Stimulated activated CD4-positive, alpha-beta T cell treated with anti-CD3 and anti-CD28 coated beads, TNF-alpha, amount 100 ng/mL, for 4 hours (primary cell): ENCODE measurements at places on chromosomes 4 and X.

- DNase-seq = no peak
These were observed 332 bp downstream of the AWAT2 start for GRCh38 chrX:70049406-70049805.

DNA sequence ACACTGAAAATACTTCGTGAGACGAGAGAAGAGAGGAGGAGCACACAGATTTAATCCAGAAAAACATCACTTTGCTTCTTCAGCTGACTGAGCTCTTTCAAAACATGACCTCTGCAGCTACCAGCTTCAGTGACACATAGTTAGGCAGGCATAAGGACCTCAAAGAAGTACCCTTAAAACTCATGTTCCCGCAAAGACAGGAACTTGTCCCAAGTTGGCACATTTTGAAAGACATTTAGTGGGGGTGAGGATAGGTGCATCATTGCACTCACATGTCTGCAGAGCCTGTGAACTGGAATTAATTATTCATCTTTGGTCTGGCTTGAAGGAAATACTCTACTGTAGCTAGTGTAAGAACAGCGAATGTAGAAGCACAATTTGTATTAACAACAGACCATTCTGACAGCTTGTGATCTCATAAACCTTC, 221.8 kb downstream of the MGST2 start:
- no peak for DNase-seq

- no peak for DNase-seq
These were observed 37.8 kb downstream of the CNKSR2 start for GRCh38 chrX:21412029-21412428.

DNA sequence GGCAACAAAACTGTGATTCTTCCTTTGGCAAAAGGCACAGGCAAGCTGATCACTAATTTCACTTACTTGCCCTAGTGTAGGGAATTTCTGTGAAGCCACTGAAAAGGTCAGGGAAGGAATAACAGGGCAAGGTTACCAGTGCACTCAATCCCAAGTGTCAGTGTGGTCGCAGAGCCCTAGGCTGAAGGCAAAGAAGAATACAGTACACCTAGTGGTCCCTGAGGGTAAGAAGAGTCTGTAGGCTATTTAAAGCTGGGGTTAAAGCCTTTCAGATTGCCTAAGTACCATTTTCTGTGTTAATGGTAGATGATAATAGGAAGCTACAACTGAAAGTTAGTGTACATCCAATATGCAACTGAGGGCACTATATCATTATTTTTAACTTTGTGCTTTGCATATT, 173.6 kb upstream of the NRK start:
- no peak for DNase-seq

DNA sequence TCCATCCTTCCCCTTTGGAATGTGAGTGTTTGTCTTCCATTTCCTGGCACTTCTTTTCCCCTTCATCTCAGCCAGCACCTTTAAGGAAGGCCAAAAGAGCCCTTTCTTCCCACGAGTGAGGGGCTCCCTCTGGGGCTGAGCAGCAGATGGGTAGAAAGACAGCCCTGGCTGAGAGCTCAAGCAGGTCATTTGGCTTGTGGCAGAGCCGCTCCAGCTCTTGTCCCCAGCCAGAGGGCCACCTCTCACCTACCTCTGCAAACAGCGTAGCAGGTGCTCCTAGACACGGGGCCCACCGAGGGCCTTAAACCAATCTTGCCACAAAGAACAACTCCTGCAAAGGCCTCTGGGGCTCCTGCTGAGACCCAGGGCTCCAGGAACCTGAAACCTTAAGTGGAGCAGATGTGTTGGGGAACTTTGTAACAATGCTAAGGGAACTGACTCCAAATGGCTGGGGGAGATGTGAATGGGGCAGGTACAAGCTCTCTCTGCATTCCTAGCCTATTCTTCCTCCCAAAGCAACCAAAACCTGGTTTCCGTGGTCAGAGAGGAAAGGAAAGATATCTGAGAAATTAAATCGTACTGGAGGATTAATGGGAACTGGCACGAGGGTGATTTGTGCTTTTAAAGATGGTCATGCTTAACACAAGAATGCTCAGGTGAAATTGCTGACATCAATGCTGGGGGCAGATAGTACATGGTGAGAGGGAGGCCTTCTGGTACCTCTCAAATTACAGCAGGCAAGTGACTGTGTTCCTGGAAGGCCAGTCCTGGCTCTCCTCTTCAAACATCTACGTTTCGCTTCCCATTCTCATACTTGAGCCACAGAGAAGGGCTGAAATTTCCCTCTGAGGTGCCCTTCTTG, 27.0 kb downstream of the TFDP3 start:
- no peak for DNase-seq

DNA sequence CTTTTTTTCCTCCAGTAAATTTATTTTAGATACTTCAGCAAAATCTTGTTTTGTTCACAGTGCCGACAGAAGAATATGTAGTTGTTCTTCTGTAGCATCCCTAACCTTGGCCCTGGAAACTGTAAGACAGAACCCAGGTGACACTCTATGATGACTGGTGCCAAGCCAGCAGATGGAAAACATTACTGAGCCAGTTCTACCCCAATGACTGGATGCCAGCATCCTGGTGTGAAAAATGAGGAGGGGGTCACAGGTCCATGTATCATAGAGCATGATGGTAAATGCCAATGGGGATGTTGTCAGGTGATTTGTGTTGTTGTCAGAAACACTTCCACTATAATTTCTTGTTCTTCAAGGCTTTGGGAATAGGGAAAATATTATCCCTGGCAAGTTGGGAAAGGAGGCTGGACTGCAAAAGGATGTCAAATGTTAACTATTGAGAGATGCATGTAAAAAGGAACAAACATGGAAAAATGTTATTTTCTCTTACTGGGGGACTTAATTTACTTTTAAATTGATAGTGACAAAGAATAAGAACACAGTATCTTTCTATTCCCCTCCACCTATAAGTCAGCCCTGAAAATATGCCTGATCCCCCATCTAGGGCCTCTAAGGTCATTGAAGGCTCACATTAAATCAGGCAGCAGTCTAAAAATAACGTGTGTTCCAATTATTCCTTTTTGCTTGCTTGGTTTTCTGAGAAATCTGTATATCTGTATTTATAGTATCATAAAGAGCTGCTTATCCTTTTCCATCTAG, 159.8 kb downstream of the RASL11B start:
- DNase-seq = no peak

GRCh38 chr4:100797356-100797755, 279.5 kb upstream of the EMCN start:
- DNase-seq = no peak

GRCh38 chr4:48193096-48193836, 59.2 kb upstream of the TXK start:
- DNase-seq = no peak

- DNase-seq = no peak
These were observed 186.6 kb upstream of the GNPDA2 start for GRCh38 chr4:44912980-44913379.

DNA sequence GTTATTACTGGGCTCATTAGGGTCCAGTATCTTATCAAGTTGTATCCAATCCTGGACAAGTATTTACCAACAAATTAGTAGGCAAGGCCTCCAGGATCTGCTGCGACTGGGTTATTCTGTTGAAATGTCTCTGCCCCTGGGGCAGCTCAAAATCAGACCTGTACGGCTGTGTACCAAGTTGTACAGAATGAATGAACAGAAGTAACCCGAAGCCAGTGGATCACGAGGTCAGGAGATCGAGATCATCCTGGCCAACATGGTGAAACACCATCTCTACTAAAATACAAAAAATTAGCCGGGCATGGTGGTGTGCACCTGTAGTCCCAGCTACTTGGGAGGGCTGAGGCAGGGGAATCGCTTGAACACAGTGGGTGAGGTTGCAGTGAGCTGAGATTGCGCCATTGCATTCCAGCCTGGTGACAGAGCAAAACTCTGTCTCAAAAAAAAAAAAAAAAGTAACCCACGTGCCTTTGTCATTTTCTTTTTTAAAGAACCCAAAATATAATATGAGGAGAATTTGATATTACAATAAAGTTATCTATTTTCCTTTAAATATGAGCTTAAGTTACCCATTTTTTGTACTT, 127.3 kb downstream of the CBR4 start:
- no peak for DNase-seq

DNA sequence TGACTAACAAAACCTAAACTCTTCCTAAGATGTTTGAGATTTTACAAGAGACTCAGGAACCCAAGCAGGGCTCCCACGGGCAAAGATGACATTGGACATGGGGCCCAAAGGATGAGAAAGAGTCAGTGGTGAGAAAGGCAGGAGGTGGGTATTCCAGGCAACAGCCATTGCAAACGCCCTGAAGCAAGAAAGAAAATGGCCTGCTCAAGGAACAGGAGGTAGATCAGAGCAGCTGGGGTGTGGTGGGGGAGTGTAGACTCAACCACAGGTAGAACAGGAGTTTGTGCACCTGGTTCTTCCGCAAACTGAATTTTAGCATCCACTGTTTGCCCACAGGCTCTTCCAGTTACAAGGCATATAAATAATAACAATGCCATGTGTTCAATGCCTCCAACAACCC, 3.3 kb downstream of the PPP2R2C start:
- no peak for DNase-seq

DNA sequence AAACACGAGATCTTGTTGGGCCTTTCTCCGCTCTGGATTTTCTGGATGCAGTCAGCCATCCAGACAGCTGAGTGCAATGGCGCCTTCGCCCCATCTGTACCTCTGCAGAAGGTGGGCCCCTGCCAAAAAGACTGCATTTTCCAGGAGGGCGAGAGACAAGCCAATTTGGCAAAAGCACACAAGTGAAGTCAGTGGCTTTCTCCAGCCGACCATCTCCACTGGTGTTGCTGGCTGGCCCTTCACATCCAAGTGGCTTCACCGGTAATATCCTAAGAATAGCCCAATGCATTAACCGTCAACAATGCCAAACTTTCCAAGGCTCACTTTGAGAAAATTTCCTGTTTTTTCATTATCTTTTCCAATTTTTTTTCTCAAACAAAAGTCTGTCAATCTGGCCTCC, 96.2 kb upstream of the MXRA5 start:
- no peak for DNase-seq

- DNase-seq = no peak
These were observed 25.8 kb downstream of the ADRA2C start for GRCh38 chr4:3791910-3792542.

DNA sequence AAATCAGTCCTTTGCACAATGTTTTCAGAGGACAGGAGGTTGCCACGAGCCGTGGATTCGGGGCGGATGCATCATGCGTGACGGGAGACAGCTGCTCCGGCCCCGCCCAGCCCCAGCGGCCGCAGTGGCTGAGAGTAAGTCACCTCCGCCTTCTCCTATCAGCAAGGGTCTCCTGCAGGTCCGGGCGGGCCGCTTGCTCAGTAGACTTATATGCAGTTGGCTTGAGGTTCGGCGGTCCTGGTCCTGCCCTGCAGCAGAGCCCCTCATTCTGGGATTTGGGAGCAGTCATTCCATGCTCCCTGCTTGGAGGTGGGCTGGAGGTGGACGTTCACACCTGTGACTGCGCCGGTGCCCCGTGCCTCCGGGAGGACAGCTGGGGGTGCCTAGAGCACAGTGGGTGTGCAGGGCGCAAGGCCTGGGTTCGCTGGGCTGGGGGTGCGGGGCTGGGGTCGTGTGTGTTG, 86.3 kb upstream of the ADRA2C start:
- no peak for DNase-seq

GRCh38 chr4:148542922-148543623, 100.9 kb upstream of the NR3C2 start:
- no peak for DNase-seq

- DNase-seq = no peak
These were observed 328.6 kb downstream of the PCDH19 start for GRCh38 chrX:100081503-100081902.

DNA sequence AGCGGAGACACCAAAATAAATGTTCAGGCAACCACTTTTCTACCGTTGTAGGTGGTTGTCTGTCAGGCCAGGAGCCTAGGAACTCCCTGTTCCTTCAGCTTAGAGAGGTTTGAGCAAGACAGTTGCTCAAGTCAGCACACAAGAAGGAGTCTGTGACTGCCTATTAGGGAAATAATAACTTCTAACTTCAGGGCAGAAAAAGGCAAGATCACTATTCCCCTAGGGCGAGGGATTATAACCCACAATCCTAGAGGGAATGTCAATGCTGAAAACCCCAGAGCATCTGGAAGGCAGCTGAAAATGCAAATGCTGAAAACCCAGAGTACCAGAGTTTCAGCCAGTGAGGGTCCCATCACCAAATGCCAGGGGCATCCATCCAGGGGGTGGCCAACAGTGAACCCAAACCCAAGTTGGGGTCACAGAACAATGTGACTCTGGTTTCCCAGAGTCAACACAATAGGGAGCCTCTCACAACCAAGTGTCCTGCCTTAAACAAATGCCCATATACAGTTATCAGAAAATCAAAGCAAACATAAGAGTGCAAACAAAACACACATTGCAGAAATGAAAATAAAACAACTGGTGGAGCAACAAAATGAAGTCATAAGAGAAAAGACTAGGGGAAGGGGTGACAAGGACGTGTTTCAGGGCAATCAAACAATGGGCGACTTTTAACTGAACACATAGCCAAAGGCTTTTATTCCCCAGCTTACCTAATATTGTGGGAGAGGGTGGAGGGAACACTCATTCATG, 27.6 kb downstream of the MORF4L2 start:
- no peak for DNase-seq

DNA sequence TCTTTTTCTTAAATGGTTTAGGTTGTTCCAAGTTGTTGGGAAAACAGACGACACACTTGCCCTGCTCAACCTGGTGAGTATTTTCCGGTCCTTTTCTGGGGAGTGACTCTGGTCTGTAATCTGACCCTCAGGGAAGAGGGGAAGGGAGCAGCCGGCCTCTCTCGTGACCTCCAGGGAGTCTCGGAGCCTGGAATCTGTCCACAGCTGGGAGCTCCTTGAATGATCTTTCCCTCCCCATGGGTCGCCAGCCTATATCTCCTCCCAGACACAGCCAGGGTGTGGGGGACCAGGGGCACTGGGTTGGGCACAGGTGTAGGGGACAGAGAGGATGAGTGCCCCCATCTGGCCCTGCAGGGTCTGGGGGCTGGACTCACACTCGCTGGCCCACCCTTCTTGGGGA, 18.9 kb downstream of the TMEM175 start:
- DNase-seq = no peak

- no peak for DNase-seq
These were observed 248.9 kb downstream of the TLL1 start for GRCh38 chr4:166121897-166122296.
